ENCODE measurements at places on chromosomes 3 and 15. TPM values are rescaled to one million over a fixed set of nuclear protein-coding genes. Genes with fewer than 3 reads are reported as not detected.
A peak's percentile ranks its signal among the peaks of the same experiment; 100 is the strongest.

DNA sequence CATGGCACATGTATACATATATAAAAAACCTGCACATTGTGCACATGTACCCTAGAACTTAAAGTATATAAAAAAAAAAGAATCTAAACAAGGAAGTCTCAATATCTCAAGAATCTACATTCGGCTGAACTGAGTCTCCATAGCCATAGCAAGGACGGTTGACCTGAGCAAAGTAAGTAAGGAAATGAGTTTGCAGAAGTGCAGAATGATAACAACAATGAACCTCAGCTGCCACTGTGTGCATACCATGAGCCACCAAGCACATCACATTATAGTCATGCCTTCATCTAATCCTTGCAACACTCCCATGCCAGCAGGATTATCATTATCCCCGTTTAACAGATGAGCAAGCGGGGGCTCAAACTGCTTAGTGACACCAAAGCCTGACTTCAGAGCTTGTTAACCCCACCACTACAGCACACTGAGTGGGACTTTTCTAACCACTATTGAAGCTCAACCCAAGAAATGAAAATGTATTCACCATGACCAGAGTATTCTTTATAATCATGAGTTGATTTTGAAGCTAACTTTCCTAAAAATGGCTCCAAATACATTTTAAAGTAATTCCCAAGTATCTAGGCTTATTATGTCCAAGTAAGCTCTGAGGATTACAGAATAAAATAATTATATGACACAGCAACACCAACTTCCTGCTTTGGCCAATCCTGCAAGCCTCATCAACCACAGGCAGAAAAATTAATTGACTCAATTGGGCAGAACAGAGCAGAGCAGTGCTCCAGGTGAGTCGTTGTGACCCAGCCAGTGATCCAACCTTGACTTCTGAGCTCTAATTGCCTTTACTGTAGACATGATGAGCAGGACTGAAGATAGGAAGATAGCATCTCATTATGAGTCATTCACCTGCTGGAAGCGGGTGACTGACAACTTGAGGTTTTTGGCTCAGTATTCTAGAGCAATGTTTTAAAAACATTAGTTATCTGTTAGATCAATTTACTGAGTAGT lies 47.3 kb upstream of the IL12A start:
- no peak for DNase-seq

- no peak for DNase-seq
These were observed 4.7 kb downstream of the MRPS11 start for GRCh38 chr15:88472225-88472624.

The FBXO40 gene
- not detected for total RNA-seq

DNA sequence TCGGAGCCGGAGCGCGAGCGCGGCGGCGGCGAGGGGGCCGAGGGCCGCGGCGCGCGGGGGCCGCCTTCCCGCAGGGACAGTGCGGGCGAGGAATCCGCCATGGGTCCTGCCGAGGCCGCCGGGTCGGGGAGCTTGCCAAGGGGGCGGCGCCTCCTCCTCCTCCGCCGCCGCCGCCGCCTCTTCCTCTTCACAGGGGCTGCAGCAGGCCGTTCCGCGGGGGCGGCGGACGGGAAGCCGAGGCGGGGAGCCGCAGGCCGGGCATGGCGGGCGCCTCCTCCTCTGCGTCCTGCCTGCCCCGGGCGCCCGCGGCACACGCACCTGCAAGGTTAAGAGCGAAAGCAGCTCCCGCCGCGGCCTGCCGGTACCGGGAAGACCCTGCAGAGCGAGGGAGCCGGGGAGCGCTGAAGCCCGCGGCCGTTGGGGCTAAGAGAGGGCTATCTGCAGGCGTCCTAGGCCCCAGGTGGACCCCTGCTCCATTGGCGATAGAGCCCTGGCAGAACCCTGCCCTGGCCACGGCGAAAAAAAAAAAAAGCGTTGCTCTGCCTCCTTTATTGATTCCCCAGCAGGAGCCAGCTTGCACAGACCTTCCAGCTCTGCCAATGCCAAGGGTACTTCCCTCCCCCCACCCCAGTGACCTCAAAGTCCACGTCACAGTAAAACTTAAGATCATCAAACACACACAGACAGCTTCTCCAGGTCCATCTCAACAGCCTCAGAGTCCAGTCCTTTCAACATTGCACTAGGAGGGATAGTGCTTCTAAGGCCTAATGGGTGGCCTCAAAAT lies at the start of gene LYSMD2:
Gene LYSMD2, minus strand, starts transcription at position 134 of the 784 bp plus-strand sequence. Its CDS starts 33 bp downstream, at position 101.
- DNase-seq = peak; percentile 67

GRCh38 chr15:70376929-70377691 lies 279.4 kb upstream of the TLE3 start:
- no peak for DNase-seq

DNA sequence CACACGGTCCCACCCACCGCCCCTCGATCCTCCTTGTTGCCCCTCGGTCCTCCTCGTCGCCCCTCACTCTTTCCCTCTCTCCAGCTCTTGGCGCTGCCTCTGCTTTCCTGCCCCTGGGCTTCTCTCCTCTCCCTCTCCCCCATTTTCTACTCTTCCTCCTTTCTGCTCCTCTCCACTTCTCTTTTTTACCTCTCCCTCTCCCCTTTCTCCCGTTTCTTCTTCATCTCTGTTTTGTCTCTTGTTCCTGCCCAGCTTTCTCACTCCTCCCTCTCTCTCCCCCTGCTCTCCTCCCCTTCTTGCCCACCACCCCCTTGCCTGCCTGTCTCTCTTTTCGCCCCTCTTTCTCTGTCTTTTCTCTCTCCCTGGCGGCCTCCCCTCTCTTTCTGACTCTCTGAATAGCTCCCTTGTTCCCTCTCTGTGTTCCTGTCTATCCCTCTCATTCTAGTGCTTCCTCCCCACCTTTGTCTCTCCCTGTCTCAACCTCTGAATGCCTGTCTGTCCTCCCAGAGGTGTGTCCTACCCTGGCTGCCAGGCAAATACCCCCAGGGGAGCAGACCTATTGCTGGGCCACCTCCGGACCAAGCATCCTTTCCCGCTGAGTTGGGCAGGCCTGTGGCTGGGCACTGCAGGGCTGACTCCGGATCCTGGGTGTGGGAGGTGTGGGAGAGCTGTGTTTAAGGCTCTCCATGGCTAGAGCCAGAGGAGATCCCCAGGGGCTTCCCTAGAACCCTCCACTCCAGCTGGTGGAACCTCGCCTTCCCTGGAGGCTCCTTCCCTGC lies 41.0 kb downstream of the EPHB3 start:
- no peak for DNase-seq

- DNase-seq = no peak
These were observed 477.6 kb downstream of the RAP2B start for GRCh38 chr3:153639631-153640030.

DNA sequence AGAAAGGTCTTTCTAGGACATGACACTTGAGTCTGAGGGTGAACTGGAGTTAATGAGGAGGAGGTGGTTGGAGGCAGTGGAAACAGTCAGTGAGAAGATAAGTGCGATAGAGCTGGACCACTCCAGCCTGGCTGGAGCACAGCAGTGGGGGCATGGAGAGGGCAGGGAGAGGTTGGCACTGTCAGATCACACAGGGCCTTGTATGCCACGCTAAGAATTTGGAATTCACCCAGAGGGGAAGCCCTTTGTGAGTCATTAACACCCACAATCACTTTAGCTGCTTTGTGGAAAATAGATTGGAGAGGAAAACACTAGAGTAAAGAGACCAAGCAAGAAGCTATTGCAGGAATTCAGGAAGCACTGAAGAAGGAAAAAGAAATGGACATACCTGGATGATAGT lies 83.3 kb downstream of the ZNF621 start:
- no peak for DNase-seq

The HAPLN3 gene
- 90.1 TPM for total RNA-seq

The SCN11A gene
- 0.47 TPM for total RNA-seq

- DNase-seq = no peak
These were observed 89.6 kb upstream of the GALNT15 start for GRCh38 chr3:16084887-16085286.

DNA sequence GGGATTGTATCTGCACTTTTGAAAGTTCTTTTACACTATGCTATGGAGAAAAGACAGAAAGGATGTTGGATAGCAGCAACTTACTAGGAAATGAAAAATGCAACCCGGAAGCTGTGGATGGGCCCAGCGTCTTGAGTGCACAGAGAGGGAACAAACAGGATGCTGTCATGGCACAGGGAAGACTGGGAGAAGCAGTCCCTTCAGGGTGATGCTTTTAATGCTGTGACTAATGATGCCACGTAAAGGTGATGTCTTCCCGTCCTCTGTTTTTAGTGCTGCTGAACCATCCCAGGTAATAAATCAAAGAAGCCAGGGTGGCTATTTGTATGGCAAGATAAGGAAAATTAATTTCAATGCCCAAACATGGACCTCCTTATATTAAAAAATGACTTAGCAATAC lies 437.6 kb downstream of the FOXP1 start:
- DNase-seq = no peak

DNA sequence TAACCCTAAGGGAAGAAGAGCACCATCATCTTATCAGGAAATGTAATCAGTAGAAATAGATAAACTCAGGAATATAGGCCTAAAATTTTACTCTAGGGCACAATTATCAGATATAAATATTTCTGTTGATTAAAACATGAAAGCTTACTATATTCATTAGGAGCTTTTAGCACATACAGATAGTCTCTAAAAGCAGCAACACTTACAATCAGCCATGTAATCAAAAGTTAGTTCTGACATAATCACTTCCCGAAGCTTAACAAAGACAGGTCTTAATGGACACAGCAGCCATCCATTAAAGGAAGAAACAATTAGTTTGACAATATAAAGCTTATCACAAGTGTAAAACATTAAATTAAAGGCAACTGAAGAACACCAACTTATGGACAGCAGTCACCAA lies 30.6 kb downstream of the DCLK3 start:
- DNase-seq = no peak

The GXYLT2 gene
- not detected for total RNA-seq

DNA sequence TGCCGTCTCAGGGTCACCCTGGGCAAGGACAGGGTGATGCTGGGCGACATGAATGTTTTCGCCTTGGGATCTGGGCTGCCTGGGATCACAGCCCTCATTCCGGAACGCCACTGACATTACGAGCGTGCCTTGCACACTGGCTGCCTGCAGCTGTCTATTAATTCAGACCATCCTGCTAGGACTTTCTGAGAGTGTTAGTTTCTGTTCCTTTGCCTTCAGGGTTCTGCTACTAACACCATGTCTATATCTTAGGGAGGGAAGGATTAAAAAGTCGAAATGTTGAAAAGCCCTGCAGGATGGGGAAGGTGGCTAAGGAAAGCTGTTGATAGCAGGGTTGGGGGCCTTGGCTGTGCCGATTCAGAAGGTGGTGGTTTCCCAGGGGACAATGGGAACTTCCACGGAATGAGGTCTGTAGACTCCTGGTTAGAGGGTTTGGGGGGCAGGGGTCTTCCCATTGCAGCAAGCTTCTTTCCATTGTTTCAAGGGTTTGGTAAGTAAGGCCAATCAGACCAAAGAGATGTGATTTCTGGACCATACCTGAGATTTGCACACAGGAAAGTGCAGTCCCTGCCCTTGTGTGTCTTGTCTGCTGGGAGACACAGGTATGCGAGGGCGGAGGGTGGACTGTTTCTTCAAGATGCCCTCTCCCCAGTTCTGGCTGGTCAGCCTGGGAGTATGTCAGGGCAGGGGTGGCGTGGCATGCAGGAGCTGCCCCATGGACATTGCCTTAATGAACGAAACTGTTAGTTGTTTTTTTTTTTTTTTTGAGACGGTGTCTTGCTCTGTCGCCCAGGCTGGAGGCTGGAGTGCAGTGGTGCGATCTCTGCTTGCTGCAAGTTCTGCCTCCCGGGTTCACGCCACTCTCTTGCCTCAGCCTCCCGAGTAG lies 50.9 kb downstream of the RGMA start:
- no peak for DNase-seq

DNA sequence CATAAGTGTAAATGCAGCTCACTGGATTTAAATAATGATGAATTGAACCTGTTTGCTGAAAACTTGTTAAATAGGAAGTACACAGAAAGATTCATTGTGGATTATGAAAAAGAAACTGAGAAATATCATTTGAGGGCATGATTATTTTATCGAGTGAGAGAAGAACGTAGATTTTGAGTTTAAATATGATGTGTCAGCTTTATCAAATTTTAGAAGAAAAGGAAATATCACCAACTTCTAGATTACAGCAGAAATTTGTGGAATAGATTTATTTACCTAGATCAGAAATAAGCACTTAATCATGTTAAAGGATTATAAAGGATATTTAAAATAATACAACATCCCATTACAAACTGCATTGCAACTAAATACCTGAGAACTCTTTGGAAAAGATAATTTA lies 315.5 kb downstream of the ZPLD1 start:
- no peak for DNase-seq

GRCh38 chr3:21839592-21839991 lies 88.6 kb upstream of the ZNF385D start:
- no peak for DNase-seq

DNA sequence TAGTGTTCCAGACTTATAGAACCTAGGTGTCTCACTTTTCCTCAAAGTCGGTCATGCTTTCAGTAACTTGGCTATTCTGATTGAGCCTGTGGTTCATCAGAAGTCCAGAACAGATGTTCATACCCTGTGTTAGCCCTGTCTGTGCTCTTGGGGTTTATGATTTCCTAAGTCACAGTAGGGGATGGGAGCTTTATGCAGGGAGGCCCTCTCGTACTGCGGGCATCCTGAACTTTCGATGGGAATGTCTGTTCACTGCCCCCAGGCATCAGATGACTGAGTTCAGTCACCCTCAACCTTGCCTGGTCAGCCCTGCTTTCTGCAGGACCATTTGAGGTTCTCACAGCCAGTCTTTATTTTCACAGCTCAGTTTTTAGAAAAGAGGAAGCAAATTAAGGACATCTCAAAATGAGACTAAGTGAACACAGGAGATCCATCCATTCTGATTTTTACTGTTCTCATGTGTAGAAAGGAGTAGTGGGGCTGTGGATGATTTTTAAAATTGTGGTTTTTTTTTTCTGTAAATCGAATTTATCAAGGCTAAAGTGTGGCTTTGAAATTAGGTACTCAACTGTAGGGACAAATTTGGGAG lies 71.3 kb downstream of the CMTM8 start:
- no peak for DNase-seq

DNA sequence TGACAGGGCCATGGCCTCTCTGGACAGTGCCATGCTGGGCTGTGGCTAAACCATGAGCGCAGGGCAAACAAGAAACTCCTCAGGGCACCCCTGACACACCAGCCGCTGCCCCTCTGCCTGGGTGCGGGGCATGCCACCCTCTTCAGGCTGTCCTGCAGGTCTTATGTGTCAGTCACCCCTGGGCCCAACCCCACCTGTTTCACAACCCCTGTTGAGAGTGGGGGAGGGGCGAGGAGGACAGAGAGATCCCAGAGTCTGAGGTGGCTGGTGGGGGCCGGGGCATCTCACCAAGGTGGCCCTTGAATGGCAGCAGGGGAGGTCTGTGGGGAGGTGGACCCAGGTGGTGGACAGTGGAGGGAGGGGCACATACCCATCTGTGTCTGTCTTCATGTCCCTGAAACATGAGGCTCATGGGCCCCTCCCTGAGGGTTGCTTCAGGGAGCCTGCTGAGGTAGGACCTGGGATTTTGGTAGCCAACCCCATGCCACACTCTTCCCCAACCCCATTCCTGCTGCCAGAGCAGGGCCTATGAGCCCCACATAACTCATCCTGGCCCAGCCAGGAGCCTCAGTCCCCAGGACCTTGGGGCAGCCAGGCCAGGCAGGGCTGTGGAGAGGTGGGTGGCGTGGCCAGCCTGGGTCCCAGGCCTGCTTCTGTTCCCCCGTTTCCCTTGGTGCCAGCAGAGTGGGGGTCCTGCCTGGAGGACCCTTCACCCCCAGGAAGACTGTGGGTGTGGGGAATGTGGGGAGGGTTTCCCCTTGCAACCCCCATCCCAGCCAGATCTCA lies 1.7 kb upstream of the STAB1 start:
- DNase-seq = no peak
